ENCODE measurements at places on chromosomes 4 and X.

DNA sequence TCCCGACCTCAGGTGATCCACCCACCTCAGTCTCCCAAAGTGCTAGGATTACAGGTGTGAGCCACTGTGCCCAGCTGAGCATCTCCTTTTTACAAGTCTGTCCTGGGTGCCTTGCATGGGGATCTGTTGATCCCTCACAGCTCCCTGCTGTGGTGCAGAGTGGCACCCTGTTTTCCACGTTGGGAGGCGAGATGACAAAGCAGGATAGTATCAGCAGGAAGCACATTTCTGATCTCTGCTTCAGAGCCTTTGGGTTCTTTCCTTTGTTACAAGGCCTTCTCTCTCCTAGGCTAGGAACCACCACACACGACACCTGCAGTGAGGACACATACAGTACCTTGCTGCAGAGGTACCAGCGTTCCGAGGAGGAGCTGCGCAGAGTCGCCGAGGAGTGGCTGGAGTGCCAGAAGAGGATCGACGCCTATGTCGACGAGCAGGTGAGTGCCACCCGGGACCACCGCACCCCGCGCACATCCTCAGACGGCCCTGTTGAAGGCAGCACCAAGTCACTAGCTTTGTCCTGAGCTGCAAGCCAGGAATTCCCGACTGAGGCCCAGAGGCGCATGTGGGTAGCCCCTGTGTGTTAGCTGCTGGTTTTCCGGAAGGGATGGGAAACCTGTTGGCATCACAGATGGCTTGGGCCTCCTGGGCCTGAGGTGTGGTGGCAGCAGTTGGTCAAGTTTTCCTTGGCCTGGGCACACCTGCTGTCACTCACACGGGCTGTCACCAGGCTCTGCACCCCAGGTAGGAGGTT is 109.6 kb downstream of the TNIP2 start:
- DNase-seq, result no peak

DNA sequence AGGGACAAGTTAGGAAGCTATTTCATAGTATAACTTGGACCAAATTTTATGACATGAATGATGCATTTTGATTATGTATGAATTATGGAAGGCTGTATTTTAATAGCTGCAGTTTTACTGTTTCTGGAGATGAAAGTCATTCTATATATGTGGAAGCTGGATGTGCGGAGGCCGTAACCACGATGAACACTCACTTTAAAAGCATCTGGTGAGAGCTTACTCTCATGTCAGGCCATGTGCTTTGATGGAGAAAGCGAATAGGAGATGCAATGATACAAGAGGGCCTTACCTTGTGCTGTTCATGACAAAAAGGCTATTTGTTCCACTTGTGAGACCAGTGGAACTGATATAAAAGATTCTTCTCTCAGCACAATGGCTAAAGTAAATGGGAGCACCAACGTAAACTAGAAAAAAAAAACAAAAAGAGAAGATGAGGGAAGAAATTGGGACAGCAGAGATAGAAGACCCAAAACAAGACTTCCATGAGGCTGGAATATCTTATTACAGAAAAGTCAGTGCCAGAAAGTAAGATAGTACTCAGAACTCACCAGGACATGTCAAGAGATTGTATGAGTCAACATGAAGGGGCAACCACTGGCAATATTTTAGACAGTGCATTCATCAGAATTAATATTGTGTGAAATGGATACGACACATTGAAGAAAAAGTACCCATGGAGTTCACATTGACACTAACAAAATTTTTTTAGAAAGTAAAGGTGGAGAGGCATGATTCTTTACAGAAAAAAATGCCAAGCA is 63.3 kb upstream of the GAB1 start:
- DNase-seq, result no peak

DNA sequence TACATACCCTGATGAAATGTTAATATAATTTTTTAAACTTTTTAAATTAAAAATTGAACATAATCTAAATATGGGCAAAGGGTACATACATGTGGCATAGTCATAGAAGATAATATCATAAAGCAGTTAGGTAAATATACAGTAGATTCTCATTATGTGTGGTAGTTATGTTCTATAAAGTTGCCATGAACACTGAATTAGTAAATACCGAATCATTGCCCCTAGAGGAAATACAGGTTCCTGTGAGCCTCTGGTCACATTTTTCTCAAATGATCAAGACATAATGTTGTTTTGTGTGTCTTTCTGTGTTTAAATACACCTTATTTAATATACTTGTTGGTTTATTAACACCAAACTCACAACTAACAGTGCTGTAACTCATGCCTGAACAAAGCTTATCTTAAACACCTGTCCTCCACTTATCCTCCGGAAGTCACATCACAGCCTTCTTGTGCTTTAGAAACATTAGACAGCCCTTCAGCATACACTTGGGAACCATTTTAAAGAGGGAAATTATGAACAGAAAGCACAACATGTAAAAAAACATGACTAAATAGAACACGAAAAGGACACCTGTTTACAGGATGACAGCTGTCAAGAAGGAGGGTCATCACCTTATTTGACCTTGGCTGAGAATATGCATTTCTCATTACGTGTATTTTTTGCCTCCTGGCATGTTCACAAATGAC is 169.4 kb upstream of the NAP1L5 start:
- no peak for DNase-seq

- DNase-seq, result no peak
Measured at GRCh38 chrX:37075892-37076595, 67.9 kb downstream of the FAM47C start.

GRCh38 chrX:30967516-30967915 is 78.5 kb upstream of the TAB3 start:
- DNase-seq, result no peak

- no peak for DNase-seq
Measured at GRCh38 chrX:9610771-9611392, 146.0 kb downstream of the TBL1X start.

GRCh38 chr4:11618666-11619282 is 190.1 kb upstream of the HS3ST1 start:
- no peak for DNase-seq

- no peak for DNase-seq
Measured at GRCh38 chrX:6026429-6026828, 202.2 kb downstream of the NLGN4X start.

GRCh38 chr4:53706422-53707032 is 115.2 kb upstream of the LNX1 start:
- no peak for DNase-seq

DNA sequence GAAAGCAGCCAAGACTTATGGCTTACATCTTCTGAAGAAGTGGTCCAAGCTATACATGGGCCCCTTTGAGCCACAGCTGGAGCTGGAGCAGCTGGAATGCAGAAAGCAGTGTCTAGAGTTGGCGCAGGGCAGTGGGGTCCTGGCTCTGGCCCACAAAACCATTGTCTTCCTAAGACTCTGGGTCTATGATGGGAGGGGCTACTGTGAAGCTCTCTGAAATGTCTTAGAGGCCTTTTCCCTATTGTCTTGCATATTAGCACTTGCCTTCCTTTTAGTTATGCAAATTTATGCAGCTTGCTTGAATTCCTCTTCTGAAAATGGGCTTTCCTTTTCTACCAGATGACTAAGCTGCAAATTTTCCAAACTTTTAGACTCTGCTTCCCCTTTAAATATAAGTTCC is 15.3 kb downstream of the NPY1R start:
- DNase-seq, result no peak

GRCh38 chr4:24434241-24434640 is 150.1 kb downstream of the DHX15 start:
- DNase-seq, result no peak

- no peak for DNase-seq
Measured at GRCh38 chr4:140807491-140808252, 51.5 kb upstream of the TBC1D9 start.

- DNase-seq, result no peak
Measured at GRCh38 chr4:94798808-94799207, 41.1 kb downstream of the BMPR1B start.

DNA sequence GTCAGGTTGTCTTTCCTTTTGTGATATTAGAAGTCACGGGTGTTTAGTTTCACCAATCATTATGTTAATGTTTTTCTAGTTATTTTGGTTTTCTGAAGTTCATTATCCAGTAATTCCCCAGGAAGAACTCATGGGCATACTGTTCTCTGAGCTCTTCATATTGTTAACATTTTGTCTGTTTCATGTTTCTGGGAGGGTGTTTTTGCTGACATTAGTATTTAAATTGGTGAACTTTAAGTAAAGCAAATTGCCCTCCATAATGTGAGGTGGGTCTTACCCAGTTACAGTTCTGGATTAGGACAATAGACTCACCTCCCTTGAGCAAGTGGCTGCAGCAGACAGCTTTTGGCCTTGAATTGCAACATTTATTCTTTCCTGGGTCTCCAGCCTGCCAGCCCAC is 163.4 kb downstream of the GPAT3 start:
- DNase-seq, result no peak

DNA sequence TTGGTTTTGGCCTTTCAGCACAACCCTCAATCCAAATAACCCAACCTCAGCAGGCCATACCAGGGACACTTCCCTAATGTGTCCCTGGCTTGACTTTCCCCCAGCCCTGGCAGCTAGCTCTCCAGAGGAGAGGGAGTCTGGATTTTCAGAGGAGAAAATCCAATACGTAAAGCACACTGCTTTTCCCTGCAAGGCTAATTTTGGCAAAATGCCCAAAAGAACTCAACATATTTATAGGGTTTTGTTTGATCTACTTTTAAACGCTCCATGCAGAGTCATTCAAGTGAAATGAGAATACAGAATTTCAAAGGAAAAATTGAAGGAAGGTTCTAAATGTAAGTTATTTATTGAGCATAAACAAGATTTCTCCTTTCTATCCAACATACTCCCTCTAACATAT is 167.2 kb downstream of the SH3KBP1 start:
- DNase-seq, result no peak

DNA sequence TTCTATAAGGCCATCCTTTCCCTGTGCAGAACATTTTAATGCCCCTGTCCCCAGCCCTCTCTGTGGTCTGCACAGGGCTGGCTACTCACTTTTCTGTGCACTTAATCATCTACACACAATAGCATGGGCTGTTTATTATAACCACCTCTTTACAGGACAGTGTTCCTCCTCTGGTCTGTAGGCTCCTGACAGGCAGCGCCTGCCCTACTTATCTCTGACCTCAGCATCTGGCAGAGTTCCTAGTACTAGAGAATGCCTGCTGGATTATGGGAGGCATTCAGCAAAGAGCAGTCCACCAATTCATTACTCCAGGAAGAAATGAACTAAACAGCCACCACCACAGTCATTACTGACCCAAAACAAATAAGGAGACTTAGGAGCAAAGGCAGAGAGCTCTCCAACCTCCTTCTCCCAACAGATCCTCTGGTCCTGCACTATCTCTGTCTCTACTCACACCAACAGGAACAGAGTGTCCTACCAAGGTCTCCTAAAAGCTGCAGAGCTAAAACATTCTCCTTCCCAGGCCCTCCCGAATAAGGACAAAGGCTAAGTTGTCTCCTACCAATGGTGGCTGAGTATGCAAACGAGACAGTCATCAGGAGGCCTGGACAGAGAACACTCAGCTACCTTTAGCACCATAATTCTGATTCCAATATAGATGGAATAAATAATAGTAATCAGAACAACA is 279.2 kb downstream of the QDPR start:
- DNase-seq, result peak; percentile 47

DNA sequence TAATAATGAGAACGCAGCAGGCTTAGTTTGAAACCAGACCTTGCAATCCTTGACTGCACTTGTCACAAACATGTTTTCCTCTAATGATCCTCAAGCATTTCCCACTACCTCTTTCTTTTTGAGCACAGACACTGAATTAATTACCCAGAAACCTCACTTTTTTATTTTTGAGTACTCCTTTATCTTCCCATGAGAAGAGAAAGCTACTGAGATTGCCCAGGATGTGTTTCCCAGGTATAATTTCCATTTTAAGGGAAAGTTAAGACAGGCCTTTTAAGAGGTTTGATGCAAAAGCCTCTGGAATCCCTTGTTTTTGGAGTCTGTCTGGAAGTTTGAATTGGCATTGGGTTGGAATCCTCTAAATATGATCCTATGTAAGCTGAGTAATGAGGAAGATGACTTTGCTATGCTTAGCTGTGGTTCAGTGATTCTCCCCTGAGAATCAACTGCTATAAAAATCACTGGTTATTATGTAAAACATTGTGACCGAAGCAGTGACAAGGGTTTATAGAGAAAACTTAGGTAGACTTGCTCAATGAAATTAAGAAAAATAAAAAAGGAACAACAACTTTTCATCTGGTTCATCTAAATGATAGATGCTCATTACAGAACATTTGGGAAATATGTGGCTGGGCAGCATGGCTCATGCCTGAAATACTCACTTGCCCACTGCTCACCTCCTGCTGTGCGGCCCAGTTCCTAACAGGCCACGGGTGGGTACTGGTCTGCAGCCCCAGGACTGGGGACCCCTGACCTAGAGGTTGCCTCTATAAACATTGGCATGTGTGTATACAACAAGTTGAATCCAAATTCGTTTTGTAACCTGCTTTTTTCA is 10.8 kb upstream of the RHOH start:
- no peak for DNase-seq

- DNase-seq, result peak; percentile 60
Measured at GRCh38 chr4:4461850-4462249, 74.9 kb downstream of the NSG1 start.

GRCh38 chr4:11914406-11914805 is 485.7 kb upstream of the HS3ST1 start:
- DNase-seq, result no peak

DNA sequence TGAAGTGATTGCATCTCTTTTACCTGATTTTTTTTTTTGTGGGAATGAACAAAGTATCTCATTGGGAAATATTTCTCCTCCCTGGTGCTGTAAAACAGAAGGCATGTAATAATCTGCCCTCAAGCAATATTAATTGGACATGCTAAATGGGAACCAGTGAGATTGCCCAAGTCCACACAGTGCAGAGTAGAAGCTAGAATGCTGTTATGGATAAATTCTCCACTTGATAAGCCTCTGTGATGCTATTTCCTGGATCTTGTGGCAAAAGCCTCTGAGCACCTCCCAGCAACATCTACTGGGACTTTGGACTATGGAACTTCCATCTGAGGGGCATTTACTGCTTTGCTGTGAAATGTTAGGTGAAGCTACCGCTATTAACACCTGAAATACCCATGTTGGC is 46.9 kb upstream of the YTHDC1 start:
- no peak for DNase-seq

GRCh38 chr4:41701983-41702382 is 46.5 kb downstream of the PHOX2B start:
- no peak for DNase-seq

DNA sequence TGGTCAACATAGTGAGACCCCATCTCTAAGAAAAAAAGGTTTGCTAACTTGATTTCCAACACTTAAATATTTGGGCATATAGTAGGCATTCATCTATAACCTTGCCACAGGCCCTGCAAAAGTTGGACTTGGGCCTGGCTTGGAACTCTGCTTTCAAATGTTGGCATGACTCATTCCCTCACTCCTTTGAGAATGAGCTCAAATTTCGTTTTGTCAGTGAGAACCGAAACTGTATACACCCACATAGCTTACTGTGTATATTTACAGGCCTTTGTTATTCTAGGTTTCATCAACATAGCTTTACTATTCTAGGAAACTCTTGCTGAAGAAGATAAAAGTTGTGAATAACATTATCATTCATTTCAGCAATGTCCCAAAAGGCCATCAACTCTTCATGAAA is 88.7 kb upstream of the ELOVL6 start:
- no peak for DNase-seq

Data from ureter (tissue), 1 donor.